ENCODE measurements at places on chromosomes 4 and X.

DNA sequence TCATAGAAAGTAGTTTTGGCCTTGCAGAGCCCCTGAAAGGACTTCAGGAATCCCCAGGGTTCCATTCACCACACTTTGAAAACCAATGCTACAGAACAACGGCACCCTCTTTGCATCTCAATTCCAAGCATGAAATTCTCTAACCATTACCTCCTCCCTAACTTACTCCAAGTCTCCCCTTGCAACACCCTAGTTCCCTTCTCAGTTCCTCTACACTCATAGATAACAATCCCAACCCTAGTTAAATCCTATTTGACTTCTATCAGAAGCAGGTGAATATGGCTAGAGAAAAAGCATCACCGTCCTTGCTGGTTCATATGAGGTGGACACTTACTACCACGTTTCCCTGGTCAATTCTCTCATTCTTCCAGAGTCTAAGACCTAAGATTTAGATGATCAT is 2.4 kb downstream of the RCHY1 start:
- no peak for DNase-seq

DNA sequence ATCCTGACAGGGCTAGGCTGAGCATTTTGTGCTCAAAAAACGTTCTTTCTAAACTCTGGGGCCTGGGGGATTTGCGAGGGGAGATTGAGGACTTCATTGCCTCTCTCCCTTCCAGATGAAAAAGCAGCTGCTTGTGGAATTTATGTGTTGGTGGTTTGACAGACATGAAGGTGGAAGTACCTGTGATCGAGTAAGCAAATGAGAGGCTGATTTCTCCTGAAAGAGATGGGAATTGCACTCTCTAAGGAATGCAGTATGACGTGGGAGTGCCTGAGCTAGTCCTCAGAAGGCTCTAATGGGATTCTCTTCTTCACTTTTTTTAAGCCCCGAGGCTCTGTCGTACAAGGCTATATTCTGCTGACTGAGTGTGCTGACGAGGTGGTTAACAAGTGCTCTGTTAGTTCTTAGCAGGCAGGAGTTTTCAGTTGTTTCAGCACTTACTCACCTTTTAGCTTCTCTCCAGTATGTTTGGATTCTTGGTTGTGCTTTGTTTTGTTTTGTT is 426.8 kb upstream of the CNKSR2 start:
- no peak for DNase-seq

GRCh38 chr4:186204686-186205085 is 13.3 kb downstream of the CYP4V2 start:
- no peak for DNase-seq

GRCh38 chr4:142339053-142339452 is 507.0 kb downstream of the INPP4B start:
- no peak for DNase-seq

DNA sequence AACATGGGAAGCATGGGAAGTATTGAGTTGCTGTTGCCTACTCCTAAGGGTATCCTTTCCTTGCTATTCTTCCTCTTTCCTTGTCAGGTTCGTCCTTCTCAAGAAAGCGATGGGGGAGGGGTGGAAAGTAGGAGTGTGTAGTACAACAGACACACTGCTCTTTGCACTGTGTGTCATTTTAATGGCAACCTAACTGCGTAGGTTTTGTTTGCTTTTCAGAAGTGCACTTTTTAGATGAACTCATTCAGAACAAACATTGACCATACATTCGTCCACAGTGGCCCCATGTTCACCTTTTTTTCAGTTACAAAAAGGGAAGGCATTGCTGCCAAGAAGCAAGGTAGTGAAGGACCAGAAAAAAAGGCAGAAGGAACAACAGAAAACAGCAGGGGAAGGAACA is 10.2 kb upstream of the YIPF6 start:
- DNase-seq: no peak

Data from activated CD8-positive, alpha-beta memory T cell treated with anti-CD3 and anti-CD28 coated beads for 1 hour (primary cell).